ENCODE measurements at places on chromosomes 12 and 14.

DNA sequence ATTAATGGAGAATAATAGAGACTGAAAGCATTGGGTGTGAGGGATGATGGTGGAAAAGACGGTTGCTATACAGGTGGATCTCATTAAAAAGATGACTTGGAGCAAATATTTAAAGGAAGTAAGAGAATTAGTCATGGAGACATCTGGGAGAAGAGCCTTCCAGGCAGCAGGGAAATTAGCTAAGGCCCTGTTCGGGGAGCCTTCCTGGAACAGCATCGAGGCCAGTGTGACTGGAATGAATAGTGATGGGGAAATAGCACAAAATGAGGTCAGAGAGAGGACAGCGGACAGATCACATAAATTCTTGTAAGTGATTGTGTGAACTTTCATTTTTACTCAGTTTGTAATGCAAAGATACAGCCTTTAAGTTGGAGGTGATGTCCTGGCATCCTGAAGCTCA, 842.3 kb downstream of the SLC6A15 start:
- peak; percentile 2 for DNase-seq

DNA sequence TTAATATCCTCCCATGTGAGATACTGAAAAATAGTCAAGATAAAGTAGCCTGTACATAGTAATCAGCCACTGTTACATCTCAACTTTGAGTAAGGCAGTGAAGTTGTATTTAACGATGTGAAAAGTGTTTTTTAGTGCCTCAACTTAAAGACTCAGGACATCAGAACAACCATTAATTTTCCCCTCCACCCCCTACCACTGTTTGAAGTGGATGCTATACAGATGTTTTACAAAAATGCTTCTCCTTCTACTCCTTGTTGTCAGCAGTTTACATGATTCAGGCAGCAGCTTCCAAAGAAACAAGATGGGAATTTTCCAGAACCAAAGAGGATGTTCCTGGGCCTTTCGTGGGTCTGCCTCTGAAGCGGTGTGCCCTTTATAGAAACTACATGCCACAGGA, 143.6 kb downstream of the RPAP3 start:
- no peak for DNase-seq

GRCh38 chr12:105946493-105946901, 192.3 kb downstream of the NUAK1 start:
- no peak for DNase-seq

DNA sequence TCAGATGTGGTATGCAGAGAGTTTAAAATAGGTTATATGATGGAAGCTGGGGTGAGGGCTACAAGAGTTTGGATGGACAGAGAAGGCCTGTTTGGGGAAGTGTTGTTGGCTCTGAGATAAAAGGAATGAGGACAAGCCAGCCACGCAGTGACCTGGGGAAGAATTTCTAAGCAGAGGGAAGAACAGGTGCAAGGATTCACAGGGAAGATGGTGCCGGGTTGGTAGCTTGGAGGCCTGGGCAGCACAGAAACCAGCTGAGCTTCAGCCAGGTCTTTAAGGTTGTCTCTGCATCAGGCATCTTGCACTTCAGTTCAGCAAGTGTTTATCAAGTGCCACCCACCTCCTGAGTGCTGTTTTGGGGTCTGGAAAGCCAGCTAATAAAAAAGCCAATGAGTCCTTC, 1163.7 kb downstream of the AACS start:
- DNase-seq: no peak

- DNase-seq: peak; percentile 82
Observed at GRCh38 chr14:100078997-100079725, 13.9 kb downstream of the EVL start.

DNA sequence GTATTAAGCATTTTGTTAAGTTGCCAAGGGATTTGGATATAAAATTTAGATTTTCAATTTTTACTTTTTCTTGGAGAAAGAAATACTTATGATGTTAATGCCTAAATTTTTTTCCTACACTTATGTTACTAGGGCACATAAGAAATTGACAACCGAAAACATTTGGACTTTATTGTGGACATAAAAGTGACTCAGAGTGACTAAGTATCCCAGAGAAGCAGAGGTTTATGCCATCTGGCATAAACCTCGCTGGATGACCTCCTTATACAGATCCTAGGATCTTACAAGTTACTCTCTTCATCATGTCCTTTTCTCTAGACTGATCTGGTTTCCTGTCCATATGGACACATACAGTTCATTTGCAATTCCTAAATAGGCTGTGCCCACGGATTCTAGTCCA, 89.8 kb downstream of the RERG start:
- peak; percentile 84 for DNase-seq

DNA sequence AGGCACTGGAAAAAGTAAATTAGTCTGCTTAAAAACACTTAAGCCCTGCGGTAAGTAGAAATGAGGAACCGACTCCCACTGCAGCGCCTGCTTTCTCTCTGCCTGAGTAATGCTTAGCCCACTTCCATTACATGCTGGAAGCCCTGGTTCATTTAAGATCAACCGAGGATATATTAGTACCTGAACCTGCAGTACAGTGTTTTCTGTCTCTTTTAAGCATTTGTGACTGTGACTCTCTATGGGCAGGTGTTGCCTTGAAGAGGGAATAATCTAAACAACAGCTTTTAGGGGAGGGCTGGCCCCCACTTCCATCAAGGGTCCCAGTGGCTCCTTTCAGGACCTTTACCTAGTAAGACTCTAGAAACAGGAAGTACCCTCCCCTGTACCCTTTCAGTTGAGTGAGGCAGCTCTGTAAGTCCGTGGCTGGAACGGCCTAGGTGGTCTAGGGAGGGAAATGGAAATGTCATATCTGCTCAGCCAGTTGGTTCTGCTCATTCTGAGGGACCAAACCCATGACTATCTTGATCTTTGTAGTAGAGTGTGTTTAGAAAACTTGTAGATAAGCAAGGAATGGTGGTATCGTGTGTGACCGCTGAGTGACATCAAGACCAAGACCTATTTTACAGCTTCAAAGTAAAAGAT, 56.2 kb downstream of the FNTB start:
- no peak for DNase-seq

DNA sequence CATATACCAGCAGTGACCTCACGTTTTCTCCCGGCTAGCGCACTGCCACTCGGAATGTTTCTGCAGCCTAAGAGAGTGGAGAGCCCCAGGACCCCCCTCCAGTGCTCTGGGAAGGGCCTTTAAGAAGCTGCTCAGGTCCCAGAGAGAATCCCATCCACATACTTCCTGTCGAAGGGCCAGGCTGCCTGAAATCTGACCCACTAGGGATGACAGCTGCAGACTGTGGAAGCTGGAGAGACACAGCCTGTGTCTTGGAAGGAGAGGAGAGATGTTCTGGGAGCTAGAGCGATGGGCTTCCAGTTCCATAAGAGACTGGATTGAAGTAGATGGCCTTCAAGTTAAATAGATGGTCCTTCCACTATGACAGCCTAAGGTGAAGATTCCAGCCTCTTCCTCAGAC, 54.4 kb downstream of the IQSEC3 start:
- no peak for DNase-seq
